ENCODE measurements at places on chromosomes 1 and 21.

DNA sequence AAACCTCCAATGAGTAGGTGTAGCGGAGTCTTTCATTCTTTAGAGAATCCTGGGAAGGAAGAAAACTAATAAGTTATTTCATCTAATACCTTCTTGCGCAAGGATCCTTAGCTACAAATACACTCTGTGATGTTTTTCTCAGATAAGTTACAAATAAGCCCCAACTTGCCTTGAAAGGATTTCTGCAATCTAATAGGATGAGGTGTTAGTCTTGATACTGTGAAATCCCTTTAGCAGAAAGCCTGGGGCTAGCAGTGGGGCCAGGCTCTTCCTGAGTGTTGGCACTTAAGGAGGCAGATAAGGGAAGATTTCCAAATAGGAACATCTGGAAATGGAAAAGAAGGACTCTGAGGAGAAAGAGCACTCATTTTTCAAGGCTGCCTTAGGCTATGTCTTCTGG, 168.0 kb upstream of the DAB1 start:
- no peak for DNase-seq

GRCh38 chr1:199081739-199082138, 442.9 kb downstream of the PTPRC start:
- DNase-seq = peak; percentile 42

DNA sequence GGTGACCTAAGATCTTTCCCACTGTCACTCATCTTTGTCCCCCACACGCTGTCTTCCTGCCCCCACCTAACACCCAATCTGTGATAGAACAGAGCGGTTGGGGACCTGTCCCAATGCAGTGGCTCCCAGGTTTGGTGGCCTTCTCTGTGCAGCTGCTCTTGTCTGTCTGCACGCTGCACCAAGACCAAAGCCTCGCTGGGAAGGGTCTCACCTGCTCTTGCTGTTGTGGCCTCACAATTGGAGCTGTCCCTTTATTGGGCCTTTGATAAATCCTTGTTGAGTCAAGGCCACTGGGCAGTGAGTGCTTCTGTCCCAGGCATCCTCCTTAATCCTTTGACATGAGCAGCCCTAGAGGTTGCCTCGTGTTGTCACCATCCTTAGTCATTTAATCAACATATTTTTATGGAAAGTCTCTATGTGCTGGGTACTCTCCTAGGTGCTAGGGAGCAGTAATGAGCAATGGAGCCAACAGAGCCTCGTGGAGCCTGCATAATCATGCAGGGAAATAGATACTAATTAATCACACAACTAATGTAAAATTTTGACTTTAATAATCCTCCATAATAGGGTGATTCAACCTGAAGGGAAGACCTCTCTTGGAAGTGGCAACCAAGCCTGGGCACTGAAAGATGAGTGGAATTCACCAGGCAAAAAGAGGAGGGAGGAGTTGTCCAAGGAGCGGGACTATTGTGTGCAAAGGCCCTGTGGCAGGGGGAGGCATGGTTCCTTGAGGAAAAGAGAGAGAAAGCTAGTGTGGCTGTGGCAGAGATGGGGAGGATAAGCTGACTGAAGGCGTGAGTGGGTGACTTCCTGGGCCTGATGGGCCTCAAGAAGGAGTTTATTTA, 57.6 kb downstream of the MAN1C1 start:
- no peak for DNase-seq

DNA sequence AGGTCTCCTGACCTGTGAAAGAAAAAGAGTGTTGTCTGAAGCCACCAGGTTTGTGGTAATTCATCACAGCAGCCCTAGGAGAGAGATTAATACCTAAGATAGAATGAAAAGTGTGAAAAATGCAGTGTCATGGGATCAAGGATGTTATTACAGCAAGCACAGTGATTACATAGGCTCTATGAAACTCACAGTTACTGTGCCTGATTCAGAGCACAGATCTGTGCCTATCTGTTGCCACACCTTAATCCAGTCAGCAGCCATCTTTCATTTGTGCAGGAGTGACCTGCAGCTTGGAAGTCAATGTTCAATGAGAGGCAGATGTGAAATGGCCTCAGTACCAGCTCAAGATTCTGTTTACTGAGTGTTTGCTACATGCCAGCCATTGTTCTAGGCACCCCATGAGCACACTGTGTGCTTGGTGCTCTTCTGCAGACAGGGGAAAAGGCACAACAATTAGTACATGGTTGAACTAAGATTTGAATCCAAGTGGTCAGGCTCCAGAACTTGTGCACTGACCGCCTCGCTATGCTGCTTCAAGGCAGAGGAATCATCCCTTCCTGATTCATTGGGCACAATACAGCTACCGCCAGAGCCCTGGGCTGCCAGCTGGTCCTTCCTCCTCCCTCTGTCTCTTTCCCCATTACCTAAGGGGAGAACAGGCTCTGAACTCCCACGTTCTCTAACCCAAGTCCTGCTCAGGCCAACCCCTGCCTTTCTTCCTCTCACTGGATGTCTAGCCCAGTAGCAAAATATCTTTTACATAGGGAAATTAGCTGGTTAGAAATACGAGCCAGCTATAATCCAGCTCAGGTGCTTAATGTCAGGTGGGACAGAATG, 56.3 kb upstream of the NEK2 start:
- no peak for DNase-seq

Measured in GM12864 (cell line).